Heart right ventricle (tissue), 16 donors: ENCODE measurements at places on chromosomes 6 and 20. TPM values are rescaled to one million over a fixed set of nuclear protein-coding genes. Genes with fewer than 3 reads are reported as not detected.

The FRK gene
- polyA plus RNA-seq: 0.61 TPM

The HS3ST5 gene
- polyA plus RNA-seq: not detected

The ZNF334 gene
- 0.64 TPM for polyA plus RNA-seq

The MMP24 gene
- polyA plus RNA-seq: 0.09 TPM

- peaks cover 47% of the 10 kb centered on the region for H3K36me3 ChIP-seq
- DNase-seq: no peak
- no peak overlapping the region for H3K27ac ChIP-seq
- H3K4me3 ChIP-seq: no peak overlapping the region
- H3K27me3 ChIP-seq: no peaks in the 10 kb centered on the region
Observed at GRCh38 chr6:56483929-56484328, 158.8 kb downstream of the DST start.

DNA sequence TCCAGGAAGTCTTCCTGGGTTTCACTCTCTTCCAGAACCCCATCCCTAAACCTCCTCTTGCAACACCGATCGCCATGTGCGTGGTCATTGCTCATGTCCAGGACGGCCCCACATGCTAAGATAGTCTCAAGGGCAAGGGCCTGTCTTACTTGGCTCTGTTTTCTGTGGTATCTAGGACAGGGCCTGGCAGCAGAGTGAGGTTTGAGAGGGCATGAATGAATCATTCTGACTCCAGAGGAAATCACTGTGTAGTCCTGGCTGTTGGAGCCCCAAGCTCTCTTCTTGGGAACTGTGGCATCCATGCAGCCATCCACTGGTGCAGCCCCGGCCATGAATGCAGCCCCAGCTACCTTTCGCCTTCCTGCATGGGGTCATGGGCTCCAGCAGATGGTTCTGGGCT lies 12.4 kb downstream of the SIRPA start:
- peaks cover 8% of the 10 kb centered on the region for H3K4me1 ChIP-seq
- H3K27me3 ChIP-seq: no peaks in the 10 kb centered on the region
- H3K36me3 ChIP-seq: peaks cover 66% of the 10 kb centered on the region
- no peak for DNase-seq

- no peak overlapping the region for H3K27ac ChIP-seq
- H3K36me3 ChIP-seq: no peaks in the 10 kb centered on the region
- no peaks in the 10 kb centered on the region for H3K4me1 ChIP-seq
- no peak for DNase-seq
- peaks cover 22% of the 10 kb centered on the region for H3K27me3 ChIP-seq
Observed at GRCh38 chr20:17448071-17448470, 83.1 kb downstream of the BFSP1 start.

- H3K27ac ChIP-seq: no peak overlapping the region
- no peak for DNase-seq
- H3K4me3 ChIP-seq: no peak overlapping the region
- no peaks in the 10 kb centered on the region for H3K27me3 ChIP-seq
Observed at GRCh38 chr6:2688401-2689064, 62.2 kb downstream of the MYLK4 start.

GRCh38 chr20:46681032-46681854 lies 8.0 kb downstream of the TP53RK start:
- H3K36me3 ChIP-seq: no peaks in the 10 kb centered on the region
- no peaks in the 10 kb centered on the region for H3K27me3 ChIP-seq
- H3K27ac ChIP-seq: no peak overlapping the region
- no peak for DNase-seq

DNA sequence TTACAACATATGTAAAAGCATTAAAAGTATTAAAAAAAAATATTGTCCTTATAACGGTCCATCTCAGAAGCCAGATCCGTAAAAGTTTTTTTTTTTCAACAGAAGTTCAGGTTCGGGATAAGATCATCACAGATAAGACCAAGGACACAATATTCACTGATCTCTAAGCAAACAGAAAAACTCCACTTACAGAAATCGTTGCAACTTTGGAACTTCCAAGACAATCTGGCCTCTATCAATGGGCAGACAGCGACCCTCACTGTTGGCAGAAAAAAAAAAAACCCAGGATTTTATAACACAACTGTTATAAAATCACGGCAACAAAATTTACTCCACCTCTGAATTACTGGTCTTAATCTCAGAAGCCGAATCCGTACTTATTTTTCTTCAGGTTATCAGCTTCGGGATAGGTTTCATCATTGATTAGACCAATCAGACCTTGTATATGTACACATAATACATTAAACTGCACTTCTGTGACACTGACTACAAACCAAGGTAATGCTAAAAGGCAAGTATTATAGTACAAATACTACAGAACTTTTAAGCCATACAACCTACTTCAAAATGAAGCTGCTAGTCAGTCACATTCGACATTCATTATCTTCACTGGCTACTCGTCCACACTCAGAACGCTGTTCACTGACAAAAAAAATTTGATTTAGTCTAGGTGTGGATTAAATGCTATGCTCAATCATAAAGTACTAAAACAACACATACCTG lies 34.7 kb upstream of the SYNCRIP start:
- no peak for DNase-seq
- no peak overlapping the region for H3K27ac ChIP-seq

- H3K27me3 ChIP-seq: no peaks in the 10 kb centered on the region
- no peaks in the 10 kb centered on the region for H3K4me1 ChIP-seq
- no peak overlapping the region for H3K27ac ChIP-seq
- H3K4me3 ChIP-seq: no peak overlapping the region
- DNase-seq: no peak
Observed at GRCh38 chr6:74222768-74223333, 526.8 kb downstream of the CD109 start.

- H3K27me3 ChIP-seq: no peaks in the 10 kb centered on the region
- no peak for DNase-seq
Observed at GRCh38 chr6:142857796-142858555, 87.0 kb downstream of the HIVEP2 start.

DNA sequence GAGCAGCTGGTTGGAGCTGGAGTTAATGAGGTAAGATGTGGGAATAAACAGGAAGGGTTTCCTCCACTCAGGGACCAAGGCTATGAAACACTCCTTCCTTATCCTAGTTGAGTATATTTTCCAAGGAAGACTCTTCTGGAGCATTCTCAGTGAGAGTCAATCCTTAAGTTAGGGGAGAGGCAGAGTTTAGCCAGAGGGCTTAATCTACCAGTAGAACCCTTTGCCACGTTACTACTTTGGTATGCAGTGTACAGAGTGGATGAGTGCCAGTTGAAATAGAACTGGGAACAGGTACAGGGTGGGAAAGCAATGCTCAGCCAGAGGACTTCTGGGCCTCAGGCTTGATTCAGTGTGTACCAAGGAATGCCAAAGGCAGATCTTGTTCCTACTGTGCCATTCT lies 114.3 kb downstream of the UBE3D start:
- H3K27ac ChIP-seq: no peak overlapping the region
- no peak overlapping the region for H3K4me3 ChIP-seq
- H3K27me3 ChIP-seq: no peaks in the 10 kb centered on the region
- peaks cover 8% of the 10 kb centered on the region for H3K4me1 ChIP-seq

DNA sequence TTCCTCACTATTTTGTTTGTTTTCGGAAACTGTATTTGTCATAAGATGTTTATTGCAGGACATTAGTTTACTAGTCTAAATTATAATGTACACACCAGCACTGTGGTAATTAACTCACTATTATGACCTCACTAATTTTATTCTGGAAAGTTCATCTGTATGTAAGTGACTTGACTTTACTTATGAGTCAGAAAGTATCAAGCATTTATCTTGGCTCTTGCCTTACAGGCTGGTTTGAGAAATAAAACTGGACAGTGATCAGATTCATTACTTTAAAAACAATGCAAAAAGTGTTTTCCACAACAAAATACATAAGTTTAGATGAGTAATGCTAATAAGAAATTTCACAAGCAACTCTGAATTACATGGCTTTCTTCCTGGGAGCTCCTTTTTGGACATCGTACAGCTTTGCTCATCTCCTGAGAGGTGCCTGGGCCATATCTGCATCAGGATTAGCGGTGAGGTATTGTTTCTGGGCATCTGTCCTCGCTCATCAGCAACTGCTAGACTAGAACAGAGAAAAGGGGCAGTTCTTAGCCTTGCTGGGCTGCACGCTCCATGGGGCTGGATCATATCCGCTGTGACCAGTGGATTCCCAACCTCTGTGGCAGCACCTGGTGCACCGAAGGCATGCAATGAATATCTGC lies 179.8 kb downstream of the SOD2 start:
- DNase-seq: no peak
- H3K27me3 ChIP-seq: no peaks in the 10 kb centered on the region
- no peak overlapping the region for H3K4me3 ChIP-seq

GRCh38 chr6:132813173-132813856 lies 1.1 kb upstream of the RPS12 start:
- peaks cover 28% of the 10 kb centered on the region for H3K36me3 ChIP-seq
- DNase-seq: peak; percentile 32
- H3K4me1 ChIP-seq: peaks cover 25% of the 10 kb centered on the region
- H3K27ac ChIP-seq: peak overlapping the region; percentile 65

DNA sequence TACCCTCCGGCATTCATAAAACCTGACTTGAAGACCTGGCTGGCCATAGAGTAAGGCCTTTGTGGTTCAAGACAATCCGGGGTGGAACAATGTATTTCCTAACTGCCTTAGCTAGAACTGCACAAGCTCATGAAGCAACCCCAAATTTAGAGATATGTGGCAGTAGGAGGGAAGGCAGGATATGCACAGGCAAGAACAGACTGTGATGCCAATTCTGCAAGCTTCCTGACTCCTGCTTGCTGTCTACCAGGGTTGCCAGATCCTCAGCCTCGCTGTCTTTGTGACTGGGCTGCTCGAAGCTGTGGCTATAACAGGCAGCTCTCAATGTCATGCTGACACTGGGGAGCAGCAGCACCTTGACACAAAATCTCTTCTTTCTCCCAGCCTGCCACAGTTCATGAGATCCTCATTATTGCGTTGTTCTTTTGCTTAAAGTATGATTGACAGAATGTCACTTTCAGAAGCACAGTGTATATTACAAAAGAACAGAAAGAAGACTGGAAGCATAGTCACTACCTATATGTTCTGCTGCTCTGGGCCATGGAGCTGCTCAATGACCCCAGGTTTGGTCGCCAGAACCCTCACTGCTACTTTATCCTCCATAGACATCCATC lies 18.3 kb upstream of the SHLD1 start:
- DNase-seq: no peak
- no peaks in the 10 kb centered on the region for H3K36me3 ChIP-seq
- no peaks in the 10 kb centered on the region for H3K27me3 ChIP-seq
- no peak overlapping the region for H3K4me3 ChIP-seq
